CD4-positive, alpha-beta T cell treated with Interleukin-4 for 1 hour (primary cell): ENCODE measurements at places on chromosomes 6 and 20.

DNA sequence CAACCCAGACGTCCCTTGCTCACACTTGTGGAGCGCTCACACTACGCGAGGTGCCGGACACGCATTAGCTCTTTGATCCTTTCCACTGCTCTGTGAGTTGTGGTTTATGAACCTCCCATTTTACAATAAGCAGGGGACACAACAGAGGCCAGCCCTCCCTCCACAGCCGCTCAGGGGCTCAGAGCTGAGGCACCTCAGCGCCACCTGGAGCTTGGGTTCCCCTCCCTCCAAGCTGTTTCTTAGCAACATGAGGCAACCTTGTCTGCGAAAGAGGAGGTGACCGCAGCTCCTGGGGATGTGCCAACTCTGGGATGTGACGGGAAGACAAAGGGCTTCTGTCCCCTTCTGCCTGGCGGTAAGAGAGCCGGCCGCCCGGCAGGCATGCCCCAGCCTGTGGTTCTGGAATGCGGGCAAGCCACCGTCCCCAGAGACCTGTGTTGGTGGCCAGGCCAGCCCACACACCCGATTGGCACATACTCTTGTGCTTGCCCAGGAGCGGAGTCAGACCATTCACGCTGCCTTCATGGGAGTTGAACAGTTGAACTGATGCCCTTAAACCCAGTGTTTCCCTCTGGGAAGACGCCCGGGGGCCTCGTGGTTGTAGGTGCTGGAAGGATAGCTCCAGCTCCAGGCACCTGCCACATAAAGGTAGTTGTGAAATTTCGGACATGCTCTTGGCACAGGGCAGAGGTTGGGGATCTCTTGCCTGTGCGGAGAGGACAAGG lies 44.5 kb downstream of the RBM38 start:
- peak; percentile 48 for DNase-seq

GRCh38 chr6:105726902-105727655 lies 324.2 kb upstream of the PREP start:
- no peak for DNase-seq

DNA sequence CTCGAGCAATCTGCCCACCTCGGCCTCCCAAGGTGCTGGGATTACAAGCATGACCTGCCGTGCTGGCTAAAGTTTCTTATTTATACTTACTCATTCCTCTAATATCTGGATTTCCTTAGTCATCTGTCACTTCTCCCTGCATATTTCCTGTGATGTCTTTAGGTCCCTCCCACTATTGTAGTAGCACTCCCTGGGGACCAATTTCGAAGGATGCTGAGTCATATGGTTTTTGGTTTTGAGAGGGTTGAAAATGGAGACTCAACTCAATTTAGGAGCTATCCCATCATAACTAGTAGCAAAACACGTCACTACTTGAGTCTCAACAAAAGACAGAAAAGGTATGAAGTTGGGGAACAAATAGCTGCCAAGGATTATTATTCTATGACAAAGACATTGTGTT lies 20.2 kb downstream of the MCUR1 start:
- no peak for DNase-seq

GRCh38 chr20:10565191-10565921 lies 108.4 kb downstream of the JAG1 start:
- DNase-seq: no peak

DNA sequence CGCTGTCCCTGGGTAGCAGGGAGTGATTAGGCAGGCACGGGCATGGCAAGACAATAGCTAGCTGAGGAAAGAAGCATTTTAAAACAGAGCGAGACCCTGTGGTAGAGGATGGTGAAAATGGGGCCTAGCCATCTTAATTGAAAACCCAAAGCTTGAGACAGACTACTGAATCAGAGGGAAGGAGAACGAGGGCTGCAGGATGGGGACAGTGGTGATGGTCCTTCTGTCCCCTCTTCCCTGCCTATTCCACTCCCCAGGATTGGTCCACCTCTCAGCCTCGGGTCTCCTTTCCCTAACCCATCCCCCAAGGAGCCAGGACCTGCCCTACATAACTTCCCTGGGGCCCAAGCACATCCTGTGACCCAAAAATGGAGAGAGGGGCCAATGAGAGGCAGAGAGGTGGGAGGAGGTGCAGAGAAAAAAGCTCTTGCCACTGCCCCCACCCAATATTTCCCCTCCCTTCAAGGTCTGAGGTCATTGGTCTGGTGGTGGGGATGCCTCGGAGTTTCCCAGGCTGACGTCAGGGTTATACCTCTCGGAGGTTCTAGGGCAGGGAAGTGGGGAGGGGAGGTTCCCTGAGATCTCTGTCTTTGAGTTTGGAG lies 884 bp upstream of the CUTA start:
- peak; percentile 88 for DNase-seq

- DNase-seq: no peak
Measured at GRCh38 chr20:50754420-50754819, 23.0 kb downstream of the PARD6B start.

DNA sequence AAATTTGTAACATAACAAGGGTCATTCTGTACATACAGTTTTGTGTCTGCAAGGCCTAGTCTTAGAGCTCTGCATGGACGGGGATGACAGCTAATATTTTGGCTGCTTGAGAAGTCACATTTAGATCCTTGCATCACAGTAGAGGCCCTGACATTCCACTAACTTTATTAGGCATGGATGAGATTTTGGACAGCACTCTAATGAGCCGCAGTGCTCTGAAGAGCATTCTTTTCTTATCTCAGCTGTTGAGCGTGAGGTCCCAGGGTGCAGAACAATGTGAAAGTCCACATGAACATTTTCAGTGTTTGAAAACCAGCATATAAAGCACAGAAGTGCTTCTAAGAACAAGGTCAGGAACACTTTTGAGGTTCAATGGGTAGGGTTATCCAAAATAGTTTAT lies 58.9 kb downstream of the IPCEF1 start:
- DNase-seq: no peak

- DNase-seq: peak; percentile 6
Measured at GRCh38 chr20:58778760-58779159, 71.9 kb downstream of the GNAS-AS1 start.

- no peak for DNase-seq
Measured at GRCh38 chr20:23027721-23028120, 7.4 kb upstream of the SSTR4 start.

DNA sequence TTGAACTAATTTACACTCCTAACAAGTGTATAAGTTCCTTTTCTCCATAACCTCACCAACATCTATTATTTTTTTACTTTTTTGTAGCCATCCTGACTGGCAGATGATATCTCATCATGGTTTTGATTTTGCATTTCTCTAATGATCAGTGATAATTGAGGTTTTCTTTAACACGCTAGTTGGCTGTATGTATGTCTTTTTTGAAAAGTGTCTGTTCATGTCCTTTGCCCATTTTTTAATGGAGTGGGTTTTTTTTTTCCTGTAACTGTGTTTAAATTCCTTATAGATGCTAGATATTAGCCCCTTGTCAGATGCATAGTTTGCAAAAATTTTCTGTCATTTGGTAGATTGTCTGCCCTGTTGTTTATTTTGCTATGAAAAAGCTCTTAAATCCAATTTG lies 39.6 kb upstream of the TRIM39 start:
- DNase-seq: no peak

- no peak for DNase-seq
Measured at GRCh38 chr6:149754548-149754947, 5.0 kb downstream of the PCMT1 start.

DNA sequence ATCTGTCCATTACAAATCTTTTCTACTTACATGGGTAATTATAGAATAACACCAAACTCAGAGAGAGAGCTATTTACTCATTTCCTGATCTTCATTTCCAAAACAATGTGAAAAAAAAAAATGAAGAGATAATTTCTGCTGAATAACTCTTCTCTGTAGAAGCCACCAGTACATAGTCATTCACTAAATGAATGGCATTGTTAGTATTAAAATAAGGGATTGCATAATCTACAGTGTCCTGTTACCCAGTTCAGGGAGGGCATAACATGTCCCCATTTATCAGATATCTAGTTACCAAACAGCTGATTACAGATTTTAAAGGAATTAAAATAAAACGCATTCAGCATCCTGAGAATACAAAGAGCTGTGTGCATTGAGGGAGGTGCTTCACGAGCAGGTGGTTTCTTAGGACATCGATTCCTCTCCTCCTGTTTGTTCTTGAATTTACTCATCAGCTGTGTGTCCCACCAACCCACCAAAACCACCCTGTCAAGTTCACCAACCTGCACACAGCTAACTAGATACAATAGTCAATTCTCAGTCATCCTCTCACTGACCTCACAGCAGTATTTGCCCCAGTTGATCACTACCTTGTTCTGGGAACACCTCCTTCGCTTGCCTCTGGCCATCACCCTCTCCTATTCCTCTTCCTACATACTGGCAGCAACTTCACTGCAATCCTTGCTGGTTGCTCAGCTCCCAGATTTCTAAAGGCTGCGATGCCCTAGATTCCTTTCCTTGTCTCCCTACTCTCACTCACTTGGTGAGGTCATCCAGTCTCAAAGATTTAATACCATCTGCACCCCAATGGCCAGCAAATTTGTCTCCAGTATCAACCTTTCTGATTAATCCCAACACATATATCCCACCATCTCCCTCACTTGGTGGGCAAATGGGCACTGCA lies 18.7 kb downstream of the CNKSR3 start:
- no peak for DNase-seq

DNA sequence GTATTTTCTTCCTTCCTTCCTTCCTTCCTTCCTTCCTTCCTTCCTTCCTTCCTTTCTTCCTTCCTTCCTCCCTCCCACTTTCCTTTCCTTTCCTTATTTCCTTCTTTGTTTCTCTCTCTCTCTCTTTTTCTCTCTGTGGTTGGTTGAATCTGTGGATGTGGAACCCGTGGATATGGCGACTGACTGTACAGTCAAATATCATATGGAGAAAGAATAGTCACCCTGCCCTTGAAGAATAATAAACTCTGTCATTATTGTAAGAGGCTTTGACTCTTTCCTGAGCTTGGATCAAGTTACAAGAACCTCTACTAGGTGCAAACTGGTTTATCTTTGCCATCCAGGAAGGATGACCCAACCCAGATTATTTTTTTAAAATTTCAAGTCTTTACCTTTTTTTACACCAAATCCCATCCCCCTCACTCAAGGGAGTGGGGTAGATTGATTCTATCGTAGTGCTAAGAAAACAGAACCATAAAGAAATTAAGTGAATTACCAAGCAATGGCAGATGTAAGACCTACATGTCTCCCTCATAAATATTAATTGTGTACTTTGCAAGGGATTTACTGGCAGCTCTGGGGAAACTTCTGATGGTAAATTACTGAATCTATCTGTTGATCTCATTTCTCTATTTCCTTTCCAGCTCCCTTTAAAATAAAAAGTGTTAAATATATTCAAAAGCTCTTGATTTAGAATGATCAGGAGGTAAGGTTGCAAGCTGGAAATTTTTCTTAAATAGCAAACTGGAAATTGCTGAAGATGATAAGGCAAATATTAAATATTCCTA lies 667.5 kb downstream of the UTRN start:
- DNase-seq: no peak

DNA sequence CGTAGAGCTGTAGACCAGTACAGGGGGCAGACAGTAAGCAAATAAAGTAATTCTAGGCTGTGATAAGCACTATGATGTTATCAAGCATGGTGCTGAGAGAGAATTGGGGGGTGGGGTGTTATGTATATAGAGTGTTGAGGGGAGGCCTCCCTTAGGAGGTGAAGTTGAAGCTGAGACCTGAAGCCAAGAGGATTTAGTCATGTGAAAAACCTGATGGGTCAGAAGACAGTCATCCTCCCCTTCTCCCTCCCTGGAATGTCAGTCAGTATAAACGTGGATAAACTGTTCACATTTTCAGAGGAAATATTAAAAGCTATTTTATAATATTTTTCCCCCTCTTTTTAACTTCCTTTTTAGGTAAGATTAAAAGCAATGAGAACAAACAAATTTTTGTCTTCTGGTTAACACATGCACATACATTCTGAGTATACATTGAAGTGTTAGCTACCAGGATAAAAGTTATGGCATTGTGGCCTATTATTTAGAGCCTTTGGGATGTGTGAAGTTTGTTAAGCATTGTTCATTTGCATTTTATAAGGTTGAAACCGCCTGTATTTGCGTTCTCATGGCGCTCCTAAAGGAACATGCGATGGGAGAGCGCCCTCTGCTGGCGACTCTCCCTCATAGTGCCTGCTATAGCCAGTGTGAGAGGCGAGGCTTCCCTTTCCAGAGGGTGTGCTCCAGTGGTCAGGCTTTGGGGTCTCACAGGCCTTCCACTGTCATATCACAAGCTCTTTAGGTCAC lies 35.4 kb upstream of the MAPK13 start:
- DNase-seq: peak; percentile 78

DNA sequence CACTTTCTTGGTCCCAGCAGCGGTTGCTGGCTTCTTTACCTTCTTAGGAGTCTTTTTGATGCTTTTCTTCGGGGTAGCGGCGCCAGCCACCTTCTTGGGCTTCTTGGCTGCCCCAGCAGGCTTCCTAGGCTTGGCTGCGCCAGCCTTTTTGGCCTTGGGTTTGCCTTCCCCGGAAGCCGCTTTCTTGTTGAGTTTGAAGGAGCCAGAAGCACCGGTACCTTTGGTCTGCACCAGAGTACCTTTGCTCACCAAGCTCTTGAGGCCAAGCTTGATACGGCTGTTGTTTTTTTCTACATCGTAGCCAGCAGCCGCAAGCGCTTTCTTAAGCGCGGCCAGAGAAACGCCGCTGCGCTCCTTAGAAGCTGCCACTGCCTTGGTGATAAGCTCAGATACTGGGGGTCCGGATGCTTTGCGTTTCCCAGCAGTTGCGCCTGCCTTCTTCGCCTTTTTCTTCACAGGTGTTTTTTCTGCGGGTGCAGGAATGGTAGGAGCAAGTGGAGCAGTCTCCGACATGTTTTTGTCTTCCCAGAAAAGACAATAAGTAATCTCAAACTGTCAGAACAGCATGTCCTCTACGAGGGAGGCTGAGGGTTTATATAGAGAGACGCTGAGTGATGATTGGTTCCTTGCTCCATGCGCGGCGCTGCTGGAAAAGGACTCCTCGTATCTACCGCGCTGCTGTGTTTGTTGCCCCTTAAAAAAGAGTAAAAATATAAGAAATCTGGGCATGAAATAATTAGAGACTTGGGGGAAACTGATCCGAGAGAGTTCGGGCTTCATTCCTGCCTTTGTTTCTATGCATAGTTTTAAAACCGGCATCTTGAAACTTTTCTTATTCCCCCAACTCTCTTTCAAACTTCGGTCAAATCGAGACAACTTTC lies 130.3 kb upstream of the BTN3A2 start:
- peak; percentile 92 for DNase-seq

DNA sequence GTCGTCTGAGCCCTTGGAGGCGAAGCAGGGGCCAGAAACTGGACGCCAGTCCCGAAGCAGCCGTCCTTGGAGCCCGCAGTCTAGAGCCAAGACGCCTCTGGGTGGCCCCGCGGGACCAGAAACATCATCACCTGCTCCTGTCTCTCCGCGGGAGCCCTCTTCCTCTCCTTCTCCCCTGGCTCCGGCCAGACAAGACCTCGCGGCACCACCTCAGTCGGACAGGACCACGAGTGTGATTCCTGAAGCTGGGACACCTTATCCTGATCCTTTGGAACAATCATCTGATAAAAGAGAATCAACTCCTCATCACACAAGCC lies 416 bp downstream of the RSPH4A start:
- DNase-seq: peak; percentile 12

- DNase-seq: no peak
Measured at GRCh38 chr6:43942616-43943015, 172.6 kb downstream of the VEGFA start.

DNA sequence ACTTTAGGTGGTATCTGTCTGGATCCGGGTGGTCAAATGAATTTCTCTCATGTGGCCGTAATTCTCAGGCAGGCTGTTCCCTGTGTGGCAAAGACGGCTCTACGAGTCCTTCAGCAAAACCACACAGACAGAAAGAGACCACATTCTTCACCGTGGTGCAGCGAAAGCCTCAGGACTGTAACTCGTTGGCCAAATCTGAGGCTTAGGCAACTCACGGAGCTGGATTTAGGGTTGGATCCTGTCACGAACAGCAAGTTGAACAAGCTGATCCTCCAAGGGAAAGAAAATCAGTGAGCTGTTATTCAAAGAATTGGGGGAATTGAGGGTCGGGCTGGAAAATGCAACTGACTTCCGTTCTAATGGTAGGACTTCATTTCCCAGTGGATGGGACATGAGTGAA lies 167.4 kb downstream of the ZMYND8 start:
- DNase-seq: no peak
